Urothelium cell line (cell line): ENCODE measurements at places on chromosomes 16 and 17.
A peak's percentile ranks its signal among the peaks of the same experiment; 100 is the strongest.

GRCh38 chr16:51166091-51166490, 15.0 kb upstream of the SALL1 start:
- DNase-seq, result no peak

DNA sequence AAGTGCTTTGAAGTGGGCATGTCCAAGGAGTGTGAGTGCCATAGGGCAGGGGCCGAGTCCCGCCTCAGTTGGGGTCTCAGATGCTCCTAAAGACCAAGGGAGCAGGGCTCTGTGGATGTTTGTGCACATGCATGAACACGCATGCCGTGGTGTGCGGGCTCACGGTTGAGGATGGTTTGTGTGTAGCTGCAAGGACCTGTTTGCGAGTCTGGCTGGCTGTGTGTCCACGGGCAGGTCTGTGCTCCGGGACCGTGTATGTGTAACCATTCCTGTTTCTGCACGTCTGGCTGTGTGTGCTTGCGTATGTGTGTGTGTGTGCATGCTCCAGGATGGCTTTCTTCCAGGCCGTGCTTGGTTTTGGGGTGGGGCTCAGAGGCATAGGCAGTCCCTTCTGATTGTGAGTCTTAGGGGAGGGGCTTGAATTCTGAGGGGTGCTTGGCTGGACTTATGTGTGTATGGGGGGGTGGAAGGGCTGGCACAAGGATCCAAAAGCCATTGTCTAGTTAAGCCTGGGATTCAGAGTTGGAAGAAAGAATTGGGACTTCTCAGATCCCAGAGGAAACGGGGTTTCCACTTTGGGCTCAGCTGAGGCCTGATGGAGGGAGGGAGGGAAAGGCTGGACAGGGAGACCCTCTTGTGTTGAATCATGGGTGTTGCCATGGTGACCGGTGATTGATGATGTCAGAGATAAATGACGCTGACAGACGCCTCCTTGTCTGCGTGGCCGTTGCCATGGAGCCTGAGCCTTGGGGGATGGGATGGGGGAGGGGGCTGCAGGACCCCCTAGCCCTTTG, 14.4 kb downstream of the GJD3 start:
- DNase-seq, result no peak

DNA sequence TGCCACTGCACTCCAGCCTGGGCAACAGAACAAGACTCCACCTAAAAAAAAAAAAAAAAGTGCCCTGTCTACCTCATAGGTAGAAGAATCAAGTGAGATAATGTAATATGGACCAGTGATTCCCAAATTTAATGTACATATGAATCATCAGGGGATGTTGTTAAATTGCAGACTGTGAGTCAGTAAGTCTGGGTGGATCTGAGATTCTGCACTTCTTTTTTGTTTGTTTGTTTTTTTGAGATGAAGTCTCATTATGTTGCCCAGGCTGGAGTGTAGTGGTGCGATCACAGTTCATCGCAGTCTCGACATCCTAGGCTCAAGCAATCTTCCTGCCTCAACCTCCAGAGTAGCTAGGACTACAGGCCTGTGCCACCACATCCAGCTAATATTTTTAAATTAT, 31.6 kb downstream of the HOXB1 start:
- DNase-seq, result no peak

- DNase-seq, result no peak
Measured at GRCh38 chr16:67781565-67781921, 24.8 kb downstream of the RANBP10 start.

- DNase-seq, result no peak
Measured at GRCh38 chr17:78130437-78131101, at the start of gene TMC8. TSS of gene TMC8 (plus strand) at chr17:78130771. CDS start at chr17:78131589, 818 bp downstream.

- DNase-seq, result no peak
Measured at GRCh38 chr17:19727501-19728078, 11.2 kb upstream of the SLC47A2 start.

DNA sequence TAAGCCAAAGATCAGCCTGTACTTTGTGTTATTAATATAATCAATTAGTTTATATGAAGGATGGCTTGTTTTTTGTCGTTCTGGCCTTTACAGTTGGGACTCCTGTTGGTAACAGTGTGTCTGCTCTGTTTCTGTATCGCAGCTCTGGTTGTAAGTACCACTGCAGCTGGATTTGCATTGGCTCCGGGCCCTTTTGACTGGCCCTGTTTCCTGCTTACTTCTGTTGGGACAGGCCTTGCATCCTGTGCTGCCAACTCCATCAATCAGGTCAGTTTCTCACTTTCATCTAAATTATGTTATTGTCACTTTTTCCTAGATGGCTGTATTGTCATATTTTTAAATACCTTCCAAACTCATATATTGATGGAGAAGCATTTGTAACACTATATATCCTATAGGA, 32.7 kb downstream of the COX10 start:
- DNase-seq, result no peak

DNA sequence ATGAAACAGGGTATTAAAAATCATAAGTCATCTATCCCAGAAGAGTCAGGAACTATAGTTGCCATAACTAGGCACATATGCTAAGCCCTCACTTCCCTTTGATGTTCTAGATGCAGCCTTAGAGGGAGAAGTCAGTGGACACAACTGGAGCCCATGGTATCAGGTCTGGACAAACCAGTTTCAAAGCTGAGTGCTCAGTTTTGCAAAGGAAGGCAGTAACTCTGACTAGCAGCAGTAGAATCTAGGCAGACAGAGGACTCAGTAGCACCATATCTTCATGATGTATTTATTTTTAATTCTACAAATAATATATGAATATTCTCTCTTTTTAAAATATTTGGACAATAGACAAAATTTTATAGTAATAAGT, 11.7 kb upstream of the FAM20A start:
- DNase-seq, result no peak

- DNase-seq, result no peak
Measured at GRCh38 chr16:50940275-50940854, 198.5 kb downstream of the CYLD start.

GRCh38 chr17:14525551-14526455, 224.9 kb downstream of the HS3ST3B1 start:
- DNase-seq, result no peak

GRCh38 chr17:56125830-56126819, 27.1 kb upstream of the ANKFN1 start:
- peak; percentile 73 for DNase-seq
